ENCODE measurements at places on chromosomes 1 and 21.

DNA sequence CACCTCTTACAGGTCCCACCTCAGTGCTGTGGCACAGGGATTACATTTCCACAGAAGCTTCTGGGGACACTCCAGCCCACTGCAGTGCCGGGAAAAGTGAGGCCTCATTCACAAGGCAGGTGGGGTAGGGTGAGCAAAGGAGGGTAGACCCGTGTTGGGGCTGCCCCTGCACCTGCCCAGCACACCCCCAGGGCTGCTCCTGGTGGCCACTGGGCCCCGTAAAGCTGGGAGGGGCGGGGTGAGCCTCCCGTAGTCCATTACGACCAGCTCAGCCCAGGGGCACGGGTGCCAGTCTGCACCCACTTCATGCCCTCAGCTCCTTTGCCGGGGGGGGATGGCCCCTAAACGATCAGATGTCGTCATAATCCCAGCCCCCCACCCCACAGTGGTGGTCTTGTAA is 39.5 kb downstream of the AJAP1 start:
- no peak for DNase-seq

DNA sequence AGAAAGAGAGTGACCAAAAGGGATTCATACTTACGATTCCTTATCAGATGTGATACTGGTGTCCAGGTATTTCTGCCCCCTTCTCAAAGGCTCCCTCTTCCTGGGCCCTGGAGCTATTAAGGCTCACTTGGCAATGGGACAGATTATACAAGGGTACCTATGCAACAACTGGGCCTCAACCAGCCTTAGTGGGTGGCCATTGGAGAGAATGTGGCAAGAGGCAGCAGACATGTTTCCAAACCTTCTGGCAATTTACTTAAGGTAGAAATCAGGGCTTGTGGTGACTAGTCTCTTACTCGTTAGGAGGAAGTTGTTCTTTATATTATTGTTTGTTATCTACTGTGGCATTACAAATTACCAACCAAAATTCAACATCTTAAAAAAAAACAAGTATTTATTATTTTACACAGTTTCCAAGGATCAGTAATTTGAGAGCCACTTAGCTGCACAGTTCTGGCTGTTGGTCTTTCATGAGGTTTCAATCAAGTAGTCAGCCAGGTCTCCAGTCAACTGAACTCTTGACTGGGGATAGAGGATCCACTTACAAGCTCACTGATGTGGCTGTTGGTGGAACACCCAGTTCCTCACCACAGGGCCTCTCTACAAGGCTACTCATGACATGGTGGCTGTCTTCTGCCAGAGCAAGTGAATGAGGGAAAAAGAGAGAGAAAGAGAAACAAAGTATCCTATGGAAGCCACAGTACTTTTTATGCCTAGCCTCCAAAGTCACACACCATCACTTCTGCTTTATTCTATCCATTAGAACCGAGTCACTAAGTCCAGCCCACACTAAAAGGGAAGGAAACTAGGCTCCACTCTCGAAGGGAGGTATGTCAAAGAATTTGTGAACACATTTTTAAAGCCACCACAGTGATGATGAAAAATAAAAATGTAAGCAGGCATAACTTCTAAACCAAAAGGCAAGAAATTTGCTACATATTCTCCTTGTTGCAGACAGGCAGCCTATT is 10.7 kb downstream of the ZNF648 start:
- no peak for DNase-seq

GRCh38 chr1:16115468-16115983 is 40.3 kb downstream of the EPHA2 start:
- DNase-seq: no peak

DNA sequence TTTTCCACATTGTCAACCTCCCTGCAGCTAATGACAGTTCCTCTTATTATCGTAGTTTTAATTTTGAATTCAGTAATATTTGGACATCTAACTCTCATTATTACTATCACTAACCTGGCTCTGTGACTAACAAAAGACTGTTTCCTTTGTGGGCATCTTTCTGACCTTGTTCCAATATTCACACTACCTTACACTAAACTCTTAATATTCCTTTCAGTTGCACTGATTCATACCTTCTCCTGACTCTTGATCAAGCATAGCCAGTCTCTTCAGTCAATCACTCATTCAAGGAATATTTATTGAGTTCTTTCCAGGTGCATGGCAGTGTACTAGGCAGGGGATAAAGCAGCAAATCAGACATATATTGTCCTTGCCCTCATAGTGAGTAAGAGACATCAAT is 7.8 kb upstream of the CTNNBIP1 start:
- DNase-seq: no peak

GRCh38 chr21:28758042-28758882 is 234.4 kb downstream of the LTN1 start:
- no peak for DNase-seq

- no peak for DNase-seq
Measured at GRCh38 chr1:229025576-229025975, 245.3 kb upstream of the RAB4A start.

DNA sequence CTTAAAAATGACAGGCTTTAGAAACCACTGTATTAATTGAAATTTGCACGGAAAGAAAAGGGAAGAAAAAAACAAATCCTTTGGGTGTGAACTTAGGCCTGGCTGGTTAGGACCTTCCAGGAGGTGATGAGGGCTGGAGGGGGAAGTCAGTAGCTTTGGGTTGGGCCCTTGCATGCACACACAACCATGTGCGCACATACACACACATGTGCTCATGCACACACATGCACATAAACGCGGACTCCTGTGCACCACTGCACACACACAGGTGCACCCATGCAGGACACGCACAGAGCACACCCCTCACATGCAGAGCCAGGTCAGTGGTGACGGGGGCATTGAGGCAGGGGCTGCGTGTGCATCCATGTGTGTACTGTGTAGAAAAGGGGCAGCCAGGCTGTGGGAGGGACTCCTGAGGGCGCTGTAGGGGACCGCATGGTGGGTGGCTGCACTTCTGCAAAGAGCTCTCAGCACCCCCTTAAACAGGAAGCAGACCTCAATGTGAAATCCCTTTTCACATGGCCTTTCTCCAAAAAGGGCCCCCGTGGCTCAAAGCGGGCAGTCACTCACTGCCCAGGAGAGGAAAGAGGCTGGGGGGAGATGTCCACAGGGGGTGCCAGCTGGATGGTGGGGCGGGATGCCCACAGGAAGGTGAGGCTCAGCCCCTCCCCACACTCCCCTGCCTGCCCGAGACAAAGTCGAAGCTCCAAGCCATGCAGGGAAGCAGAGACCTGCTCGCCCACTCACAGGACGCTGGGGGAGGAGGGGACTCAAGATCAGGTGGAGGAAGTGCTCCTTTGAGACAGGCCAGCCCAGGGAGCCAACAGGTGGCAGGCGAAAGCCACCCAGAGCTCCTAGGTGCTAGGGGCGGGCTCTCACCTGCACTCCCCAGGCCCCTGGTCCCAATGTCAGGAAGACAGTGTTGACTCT is 95.2 kb downstream of the ITPKB start:
- no peak for DNase-seq

GRCh38 chr1:86826856-86827255 is 87.1 kb downstream of the SELENOF start:
- DNase-seq: no peak

DNA sequence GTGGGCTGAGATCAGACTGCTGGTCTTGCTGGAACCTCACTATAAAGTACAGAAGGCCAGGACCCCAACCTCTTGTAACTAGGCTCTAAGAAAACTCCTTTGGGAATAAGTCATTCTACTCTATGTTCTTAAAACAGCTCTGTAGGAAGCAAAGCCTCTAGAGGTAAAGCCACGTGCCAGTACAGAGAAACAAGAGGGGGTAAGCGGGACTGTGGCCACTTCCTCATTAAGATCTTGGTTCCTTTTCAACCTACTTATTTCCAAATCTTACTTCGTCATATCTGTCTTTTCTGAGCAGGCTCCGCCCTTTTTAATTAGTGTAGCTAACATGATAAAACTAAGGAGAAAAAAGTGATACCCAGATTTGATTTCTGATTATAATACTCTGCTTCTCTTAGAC is 3.8 kb downstream of the NCSTN start:
- DNase-seq: no peak

GRCh38 chr1:117295001-117295400 is 72.2 kb upstream of the MAN1A2 start:
- DNase-seq: no peak

GRCh38 chr1:165011186-165011585 is 345.3 kb downstream of the LMX1A start:
- DNase-seq: no peak

GRCh38 chr21:44932408-44933181 is 7.2 kb upstream of the SLX9 start:
- no peak for DNase-seq

DNA sequence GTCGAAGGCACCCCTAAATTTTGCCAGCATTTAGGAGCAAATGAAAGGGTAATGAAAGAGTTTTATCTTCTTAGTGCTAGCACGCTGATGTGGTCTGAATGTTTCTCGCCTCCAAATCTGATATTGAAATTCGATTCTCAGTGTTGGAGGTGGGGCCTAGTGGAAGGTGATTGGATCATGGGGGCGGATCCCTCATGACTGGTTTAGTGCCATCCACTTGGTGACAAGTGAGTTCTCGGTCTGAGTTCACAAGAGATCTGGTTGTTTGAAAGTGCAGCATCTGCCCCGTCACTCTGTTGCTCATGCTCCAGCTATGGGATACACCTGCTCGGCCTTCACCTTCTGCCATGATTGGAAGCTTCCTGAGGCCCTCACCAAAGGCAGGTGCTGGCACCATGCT is 75.1 kb upstream of the ZBTB40 start:
- no peak for DNase-seq

DNA sequence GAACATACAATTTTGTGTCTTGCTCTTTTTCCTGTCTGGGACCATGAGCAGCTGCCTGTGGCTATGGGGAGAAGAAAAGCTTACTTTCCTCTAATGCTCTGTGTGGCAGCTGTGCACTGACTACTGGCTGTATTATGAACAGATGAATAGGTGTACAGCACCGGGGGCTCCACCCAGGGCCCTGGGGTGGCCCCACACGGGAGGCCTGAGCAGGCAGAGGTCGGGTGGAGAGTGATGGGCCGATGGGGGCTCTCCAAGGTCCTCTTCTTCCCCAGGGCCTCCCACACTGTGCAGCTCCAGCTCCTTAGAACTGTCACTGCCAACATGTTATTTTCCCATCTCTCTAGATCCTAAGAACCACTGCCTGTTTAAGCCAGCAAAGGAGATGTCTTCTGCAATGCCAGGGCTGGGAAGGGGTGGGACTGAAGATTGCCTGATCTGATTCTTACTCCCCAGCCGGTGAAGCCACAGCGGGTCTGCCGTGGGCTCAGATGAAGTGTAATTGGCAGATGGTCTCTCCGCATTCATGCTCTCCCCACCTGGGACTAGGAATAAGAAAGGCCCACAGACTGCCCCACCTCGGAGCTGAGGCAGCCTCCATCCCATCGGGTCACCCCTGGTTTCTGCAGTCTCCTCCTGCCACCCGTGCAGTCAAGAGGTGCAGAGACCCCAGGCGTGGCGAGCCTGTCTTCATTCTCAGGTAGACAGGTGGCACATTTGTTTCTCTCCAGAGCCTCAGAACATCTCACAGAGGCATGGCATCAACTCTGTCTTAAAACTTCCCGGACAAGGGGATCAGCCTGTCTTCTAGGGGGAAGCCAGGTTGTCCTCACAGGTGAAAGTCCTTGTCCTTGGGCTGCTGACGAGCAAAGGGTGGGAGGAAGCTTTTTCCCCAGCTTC is 186.5 kb upstream of the GALNT2 start:
- no peak for DNase-seq

GRCh38 chr1:178529364-178530036 is 16.6 kb downstream of the TEX35 start:
- no peak for DNase-seq

- DNase-seq: no peak
Measured at GRCh38 chr1:230103306-230104173, 36.5 kb downstream of the GALNT2 start.

DNA sequence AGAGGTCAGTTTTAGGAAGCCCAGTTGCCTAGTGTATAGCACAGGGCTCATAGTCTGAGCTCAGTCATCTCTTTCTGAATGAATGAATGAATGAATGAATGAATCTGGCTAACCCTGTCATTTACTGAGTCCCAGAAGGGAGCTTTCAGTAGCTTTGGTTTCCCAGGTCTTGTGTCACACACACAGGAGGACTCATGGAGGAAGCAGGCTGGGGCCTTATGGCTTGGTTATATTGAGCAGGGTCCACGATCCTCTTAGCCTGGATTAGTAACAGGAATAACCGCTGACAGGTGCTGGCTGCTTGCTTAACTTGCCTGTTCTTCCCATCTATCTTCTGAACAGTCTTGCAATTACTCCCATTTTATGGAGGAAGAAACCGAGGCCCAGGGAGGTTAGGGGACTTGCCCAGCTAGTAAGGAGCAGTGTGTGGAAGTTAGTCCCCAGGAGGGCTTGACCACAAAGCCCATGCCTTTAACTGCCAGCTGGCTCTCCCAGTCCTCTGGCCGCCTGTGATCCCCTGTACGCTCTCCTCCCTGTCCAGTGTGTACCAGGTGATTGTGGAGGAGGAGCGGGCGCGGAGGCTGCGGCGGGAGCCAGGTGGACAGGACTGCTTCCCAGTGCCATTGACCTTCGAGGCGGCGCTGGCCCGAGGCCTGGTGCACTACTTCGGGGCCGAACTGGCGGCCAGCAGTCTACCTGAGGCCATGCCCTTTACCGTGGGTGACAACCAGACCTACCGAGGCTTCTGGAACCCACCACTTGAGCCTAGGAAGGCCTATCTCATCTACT is 46.0 kb downstream of the PTPRU start:
- no peak for DNase-seq

DNA sequence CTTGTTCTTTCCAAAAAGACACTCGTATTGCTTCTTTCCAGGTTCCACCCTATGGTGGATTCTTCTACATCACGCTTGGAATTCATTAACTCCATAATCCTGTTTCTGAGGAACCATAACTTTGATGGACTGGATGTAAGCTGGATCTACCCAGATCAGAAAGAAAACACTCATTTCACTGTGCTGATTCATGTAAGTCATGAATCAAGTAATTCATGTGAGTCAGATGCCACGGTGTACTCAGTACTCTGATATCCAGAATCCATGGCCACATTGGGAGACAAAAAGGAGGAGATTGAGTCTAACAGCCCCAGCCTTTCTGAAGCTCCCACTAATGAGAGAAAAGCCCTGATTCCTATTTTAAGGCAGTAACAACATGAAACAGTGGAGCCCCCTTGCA is 7.4 kb downstream of the CHI3L2 start:
- no peak for DNase-seq

DNA sequence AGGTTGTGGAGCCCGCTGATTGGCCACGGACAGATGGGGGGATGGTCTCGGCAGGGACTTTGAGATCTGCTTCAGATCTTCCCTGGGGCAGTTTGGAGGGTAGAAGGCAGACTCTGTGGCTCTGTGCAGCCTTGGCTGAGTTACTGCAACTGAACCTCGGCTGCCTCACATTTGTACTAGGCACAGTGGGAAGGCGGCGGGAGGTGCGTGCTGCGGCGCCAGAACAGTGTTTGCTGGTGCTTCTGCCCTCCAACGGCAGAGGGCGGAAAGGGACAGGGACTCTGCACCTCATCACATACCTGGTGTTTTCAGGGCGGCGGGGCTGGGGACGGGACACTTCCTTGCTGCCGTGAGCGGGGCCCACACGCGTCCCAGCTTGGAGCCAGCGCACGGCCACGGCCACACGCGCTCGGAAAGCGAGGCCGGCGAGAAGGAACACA is 26.2 kb downstream of the SLC66A1 start:
- DNase-seq: no peak
